ENCODE measurements at places on chromosomes 3 and 15.

DNA sequence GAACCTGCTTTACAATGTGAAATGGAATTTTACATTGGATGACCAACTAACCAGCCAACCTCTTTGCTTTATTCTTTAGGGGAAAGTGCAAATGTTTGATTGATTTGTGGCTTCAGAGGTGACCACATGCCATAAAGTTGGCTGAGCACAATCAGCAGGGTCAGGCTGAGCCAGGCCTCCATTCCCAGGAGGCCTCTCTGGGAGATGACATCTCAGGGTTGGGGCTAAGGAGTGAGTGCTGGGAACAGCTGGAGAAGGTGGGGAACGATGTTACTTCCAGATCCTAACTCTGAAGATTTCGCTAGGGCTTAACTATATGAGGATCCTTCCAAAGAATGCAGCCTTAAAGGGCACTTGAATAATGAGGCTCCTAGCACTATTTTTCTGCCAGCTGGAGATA, 131.7 kb downstream of the ATP10A start:
- no peak for DNase-seq

GRCh38 chr15:78316283-78317083, 17.1 kb upstream of the SKIC8 start:
- no peak for DNase-seq

DNA sequence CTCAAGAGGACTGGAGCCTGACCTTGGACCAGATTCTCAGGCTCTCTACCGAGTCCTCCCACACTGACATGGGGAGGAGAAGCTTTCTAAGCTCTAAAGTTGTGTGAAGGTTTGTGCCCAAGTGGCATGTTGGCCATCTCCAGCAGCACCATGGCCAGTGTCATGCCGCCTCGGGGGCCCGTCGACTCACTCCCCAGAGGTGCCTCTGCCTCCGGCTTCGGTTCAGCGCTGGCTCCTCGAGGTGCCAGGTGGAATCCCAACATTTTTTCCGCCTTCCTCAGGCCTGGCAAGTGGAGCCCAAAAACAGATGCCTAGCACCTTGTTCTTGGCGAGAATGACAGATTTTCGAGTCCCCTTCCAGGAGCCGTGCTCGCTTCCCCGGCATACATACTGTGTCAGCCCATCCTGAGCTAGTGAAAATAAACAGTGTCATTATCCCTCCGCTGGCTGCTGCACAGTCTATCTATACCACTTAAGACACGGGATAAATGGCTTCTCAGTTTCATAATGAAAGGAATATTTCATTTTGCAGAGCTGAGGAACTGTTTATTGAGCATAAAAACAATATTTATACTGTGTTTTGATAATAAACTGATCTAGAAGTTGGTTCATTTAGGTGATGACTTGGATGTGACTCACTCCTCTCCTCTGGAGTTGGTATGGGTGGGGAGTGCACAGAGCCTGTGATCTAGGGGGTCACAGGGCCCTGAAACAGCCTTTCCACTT, 328.5 kb upstream of the TLE3 start:
- no peak for DNase-seq

DNA sequence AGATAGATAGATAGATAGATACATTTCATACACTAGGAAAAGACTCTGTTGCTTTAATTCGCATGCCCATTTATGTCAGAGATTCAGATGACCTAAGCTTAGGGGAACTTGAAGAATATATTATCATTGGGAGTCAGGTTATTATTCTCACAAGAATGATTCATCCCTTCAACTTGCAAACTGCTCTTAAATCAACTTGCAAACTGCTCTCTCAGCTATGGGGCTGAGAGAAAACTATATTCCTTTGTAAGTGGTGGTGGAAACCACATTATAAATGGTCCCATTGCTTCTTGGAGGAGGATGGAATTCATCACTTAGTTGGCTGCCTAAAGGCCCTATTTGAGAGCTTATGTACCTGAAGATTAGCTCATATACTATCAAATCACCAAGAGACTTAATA, 160.9 kb upstream of the STAC start:
- peak; percentile 15 for DNase-seq

DNA sequence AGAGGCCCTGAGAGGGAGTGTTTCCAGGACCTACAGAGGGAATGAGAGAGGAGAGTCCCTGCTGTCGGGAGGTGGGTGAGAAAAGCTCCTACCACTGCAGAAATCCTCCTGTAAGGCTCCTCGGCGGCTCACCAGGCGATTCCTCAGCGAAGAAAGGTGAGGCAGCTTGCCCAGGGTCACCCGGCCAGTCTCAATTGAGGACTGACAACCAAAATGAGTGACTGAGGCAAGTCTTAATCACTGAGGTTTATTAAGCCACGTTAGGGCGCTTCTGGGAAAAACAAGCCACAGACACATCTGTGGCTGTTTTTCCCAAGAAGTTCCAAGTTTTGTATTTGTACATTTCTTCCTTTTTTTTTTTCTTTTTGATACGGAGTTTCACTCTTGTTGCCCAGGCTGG, 48.5 kb downstream of the ZDHHC19 start:
- no peak for DNase-seq

DNA sequence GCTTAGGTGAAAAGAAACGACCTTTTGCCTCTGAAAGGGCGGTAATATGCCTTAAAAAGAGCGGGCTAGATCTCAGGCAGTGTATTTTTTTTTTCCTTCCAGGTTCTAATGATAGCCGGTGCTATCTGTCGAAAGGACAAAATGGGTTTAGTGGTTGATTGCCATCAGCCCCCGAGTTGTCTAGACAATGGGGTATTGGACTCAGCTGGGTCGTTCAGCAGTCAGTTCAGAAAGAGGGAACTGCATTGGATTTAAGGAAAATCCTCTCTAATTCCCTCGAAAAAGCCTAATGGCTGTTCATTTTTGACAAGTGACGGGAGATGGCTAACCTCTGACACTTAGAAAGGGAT, 728 bp downstream of the EIF2B5 start:
- DNase-seq = no peak

DNA sequence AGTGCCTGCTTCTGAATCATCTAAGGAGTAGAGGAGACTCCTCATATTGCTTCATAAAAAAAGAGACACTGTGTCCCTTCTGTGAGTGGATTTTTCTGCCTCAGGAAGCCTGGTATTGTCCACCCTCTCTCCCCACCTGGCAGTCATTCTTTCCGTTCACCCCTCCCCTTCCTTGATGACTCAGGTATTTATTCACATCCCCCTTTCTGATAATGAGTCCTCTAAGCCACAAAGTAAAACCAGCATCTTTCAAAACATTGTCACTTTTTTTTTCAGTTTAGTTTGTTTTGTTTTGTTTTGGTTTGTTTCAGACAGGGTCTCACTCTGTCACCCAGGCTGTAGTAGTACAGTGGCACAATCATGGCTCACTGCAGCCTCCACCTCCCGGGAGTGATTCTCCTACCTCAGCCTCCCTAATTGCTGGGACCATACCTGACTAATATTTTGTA, 65.2 kb upstream of the UBE2E1 start:
- peak; percentile 60 for DNase-seq

DNA sequence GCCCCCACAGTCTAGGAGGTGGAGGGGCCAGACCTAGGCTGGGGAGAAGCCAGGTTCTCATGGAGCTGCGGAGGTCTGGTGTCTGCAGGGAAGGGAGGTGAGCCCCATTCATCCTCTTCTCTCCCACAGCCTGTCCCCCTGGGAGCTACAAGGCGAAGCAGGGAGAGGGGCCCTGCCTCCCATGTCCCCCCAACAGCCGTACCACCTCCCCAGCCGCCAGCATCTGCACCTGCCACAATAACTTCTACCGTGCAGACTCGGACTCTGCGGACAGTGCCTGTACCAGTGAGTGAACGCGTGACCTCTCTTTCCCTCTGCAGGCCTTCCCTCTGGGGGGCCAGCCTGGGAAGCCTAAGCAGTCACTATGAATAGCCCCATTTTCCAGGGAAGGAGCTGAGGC, 14.1 kb downstream of the EPHB3 start:
- no peak for DNase-seq

DNA sequence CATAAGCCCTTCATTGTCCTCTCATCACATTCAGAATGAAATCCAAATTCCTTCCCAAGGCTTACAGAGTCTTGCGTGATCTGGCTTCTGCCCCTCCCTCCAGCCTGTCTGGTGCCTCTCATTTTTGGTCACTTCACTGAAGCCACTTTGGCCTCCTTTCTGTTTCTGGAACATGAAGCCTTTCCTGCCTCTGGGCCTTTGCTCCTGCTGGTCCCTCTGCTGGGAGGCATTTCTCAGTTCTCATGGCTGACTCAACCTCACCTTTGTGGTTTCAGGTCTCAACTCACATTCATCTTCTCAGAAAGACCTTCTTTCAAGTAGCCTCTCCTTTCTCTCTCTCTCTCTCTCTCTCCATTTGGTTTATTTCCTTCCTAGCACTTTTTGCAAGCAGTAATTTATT, 43.9 kb upstream of the BHLHE40 start:
- DNase-seq = no peak

GRCh38 chr3:184727357-184728009, 15.6 kb upstream of the MAGEF1 start:
- DNase-seq = peak; percentile 80

DNA sequence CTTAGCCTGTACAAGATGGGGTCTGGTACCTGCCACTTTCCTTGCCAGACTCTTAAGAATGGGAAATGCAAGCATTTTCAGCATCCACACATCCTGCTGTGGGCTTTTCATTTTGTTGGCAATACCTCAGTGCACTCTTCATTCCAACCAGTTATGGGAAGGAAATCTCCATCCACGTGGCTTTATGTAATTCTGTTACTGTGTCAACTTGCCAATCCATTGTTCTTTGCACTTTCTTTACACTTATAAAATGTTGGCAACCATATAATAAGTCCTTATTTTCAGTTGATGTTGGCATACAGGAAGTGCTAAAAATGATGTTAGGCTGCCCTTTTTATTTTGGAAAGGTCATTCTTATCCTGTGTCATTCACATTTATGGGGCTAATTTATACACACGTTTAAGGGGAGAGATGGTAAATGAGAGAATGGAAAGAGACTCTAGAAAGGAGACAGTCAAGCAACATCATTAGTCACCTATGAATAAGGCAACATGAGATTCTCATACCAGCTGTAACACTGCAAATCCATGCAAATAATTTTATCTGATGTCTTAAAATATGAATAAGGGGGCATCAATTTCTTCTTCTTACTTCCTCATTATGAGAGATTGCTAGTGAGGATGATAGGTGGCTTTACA, 238.7 kb downstream of the CHST2 start:
- no peak for DNase-seq

DNA sequence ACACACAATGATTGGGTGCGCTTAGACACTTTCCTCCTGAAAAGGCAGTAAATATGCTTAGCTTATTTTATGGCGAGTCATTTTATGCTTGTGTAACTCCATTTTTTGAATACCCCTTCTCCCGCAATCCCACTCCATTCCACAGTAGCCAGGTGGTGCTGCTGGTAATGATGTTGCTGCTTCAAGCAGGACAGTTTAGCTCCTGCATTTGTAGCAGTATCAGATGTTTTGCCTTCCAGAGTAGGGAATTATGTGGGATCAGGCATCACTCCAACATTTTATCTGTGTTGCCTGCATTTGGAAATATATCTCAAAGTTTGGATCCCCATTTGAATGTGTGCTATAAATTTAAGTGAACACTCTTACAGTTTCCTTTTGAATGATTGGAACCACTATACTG, 302.1 kb upstream of the SGO1 start:
- no peak for DNase-seq

GRCh38 chr3:30804984-30805383, 89.5 kb downstream of the GADL1 start:
- DNase-seq = peak; percentile 2

- no peak for DNase-seq
These were observed 107.4 kb upstream of the MRPL3 start for GRCh38 chr3:131610174-131610573.

DNA sequence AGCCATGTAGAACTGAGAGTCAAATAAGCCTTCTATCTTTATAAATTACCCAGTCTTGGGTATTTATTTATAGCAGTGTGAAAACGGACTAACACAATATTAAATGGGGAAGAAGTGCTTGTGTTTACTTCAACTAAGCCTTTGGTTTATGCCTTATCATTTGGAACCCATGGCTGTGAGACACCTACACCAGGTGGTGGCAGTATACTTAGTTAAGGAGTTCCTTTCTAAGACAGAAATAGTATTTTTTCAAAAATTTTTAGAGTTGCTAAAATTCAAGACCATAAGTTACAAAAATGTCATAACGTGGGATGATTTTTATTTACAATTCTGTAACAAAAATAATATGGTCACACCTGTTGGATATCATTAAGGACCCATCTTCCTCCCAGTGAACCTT, 354.5 kb upstream of the SOX14 start:
- no peak for DNase-seq

- no peak for DNase-seq
These were observed 37.8 kb downstream of the MINDY4B start for GRCh38 chr3:150867434-150867833.

GRCh38 chr3:21435871-21436270, 315.1 kb downstream of the ZNF385D start:
- DNase-seq = no peak

DNA sequence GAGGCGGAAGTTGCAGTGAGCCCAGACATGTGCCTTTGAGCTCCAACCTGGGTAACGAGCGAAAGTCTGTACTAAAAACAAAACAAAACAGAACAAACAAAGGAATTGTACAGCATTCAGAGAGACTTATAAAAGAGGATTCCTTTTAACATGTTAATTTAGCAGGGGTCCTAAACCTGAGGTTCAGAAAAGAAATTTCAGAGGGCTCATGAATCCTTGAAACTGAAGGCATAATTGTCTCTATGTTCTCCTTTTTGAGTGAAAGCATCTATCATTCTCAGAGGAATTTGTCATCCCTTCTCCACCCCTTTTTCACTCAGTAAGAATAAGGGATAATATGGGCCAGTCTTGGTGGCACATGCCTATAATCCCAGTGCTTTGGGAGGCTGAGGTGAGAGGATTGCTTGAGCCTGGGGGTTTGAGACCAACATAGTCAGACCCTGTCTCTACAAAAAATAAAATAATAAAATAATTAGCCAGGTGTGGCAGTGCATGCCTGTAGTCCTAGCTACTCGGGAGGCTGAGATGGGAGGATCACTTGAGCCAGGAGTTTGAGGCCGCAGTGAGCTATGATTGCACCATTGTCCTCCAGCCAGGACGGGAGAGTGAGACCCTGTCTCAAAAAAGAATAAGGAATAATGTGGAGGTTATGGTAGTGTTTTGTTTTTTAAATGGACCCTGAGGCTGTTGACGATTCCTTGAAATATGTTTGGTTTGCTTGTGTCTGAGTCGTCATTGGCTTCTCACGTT, 309.1 kb upstream of the C2CD4B start:
- no peak for DNase-seq

DNA sequence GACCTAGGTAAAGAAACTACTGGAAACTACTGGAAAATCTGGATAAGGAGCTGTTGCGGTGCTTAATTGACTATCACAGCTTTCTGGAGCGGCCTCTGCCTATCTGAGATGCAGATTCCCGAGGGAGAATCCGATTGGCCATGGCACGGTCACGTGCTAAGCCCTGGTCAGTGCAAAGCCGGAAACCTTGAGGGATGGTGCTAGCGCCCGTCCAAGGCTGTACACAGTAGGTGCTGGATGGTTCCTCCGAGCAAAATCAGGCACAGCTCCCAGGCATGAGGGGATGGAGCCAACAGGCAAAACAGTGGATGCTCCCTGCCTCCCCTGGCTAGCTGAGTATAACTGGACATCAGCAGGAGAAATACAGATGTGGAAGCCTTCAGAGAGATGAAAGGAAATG, 238.7 kb upstream of the HES1 start:
- DNase-seq = no peak

GRCh38 chr15:69919816-69920215, 177.9 kb downstream of the TLE3 start:
- no peak for DNase-seq

- no peak for DNase-seq
These were observed 384.2 kb downstream of the CGGBP1 start for GRCh38 chr3:87674397-87675161.

GRCh38 chr15:98651036-98651481, 2.7 kb downstream of the IGF1R start:
- DNase-seq = peak; percentile 65
